ENCODE measurements at places on chromosomes 3 and 15.

- no peaks in the 10 kb centered on the region for H3K4me1 ChIP-seq
- no peak overlapping the region for H3K4me3 ChIP-seq
- no peaks in the 10 kb centered on the region for H3K27me3 ChIP-seq
- no peak for DNase-seq
- H3K36me3 ChIP-seq = no peaks in the 10 kb centered on the region
Observed at GRCh38 chr3:110504401-110504800, 567.2 kb upstream of the NECTIN3 start.

DNA sequence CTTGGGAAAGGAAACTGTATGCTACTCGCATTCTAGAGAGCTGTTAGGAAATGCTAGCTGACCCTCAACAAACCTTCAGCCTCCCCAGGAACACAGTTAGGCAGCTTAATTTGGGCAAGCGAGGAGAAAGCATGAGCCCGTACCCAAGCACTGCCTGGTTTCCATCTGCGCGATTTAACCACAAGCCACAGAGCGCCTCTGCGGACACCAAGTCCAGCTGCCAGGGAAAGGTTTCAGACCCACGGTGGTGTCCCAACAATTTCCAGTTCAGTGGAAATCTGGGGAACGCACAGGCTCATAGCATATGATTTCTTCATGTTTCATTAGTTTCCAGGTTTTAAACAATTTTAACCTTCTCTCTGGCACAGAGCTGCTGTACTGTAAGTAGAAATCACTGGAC lies 617.6 kb downstream of the FHIT start:
- H3K27ac ChIP-seq = no peak overlapping the region
- H3K4me1 ChIP-seq = no peaks in the 10 kb centered on the region
- no peak for DNase-seq
- H3K4me3 ChIP-seq = no peak overlapping the region
- no peaks in the 10 kb centered on the region for H3K36me3 ChIP-seq

DNA sequence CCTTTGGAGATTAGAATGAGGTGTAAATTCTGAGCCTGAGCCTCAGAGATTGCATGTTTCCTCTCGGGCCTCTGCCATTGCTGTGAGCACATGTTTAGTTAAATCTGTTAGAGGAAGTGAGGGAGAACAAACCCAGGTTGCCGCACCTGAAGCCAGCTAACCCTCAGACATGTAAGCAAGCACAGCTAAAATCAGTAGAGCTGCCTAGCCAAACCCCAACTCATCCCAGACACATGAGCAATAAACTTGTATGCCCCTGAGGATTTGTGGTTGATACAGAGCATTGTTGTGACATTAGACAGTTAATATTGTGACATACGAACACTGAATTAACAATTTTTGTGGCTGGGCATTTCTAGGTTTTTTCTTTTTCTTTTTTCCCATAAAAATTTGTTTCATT lies 41.9 kb downstream of the NMD3 start:
- peaks cover 35% of the 10 kb centered on the region for H3K4me1 ChIP-seq
- no peaks in the 10 kb centered on the region for H3K27me3 ChIP-seq
- no peak overlapping the region for H3K27ac ChIP-seq
- peaks cover 27% of the 10 kb centered on the region for H3K36me3 ChIP-seq
- H3K4me3 ChIP-seq = no peak overlapping the region

- H3K27ac ChIP-seq = no peak overlapping the region
- H3K4me1 ChIP-seq = no peaks in the 10 kb centered on the region
- no peaks in the 10 kb centered on the region for H3K27me3 ChIP-seq
Observed at GRCh38 chr15:52306270-52306669, 10.7 kb upstream of the MYO5C start.

DNA sequence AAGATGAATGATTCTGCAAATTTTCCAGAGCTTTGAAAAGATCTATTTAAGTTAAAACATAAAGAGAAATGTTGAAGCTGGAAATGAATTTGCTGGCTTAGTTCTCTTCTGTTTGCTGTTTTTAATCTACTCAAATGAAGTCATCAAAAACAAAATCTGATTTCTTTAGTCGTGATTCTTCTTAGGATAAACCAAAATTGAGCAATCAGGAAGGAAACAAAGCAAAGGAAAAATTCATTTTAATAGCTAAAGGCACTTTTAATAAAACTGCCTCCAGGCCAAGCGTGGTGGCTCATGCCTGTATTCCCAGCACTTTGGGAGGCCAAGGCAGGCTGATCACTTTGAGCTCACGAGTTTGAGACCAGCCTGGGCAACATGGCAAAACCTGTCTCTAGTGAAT lies 91.2 kb downstream of the DUT start:
- H3K27me3 ChIP-seq = no peaks in the 10 kb centered on the region
- no peak for DNase-seq
- no peak overlapping the region for H3K4me3 ChIP-seq
- no peak overlapping the region for H3K27ac ChIP-seq

- no peaks in the 10 kb centered on the region for H3K4me1 ChIP-seq
- H3K36me3 ChIP-seq = no peaks in the 10 kb centered on the region
- H3K4me3 ChIP-seq = no peak overlapping the region
Observed at GRCh38 chr3:5498981-5499380, 311.5 kb downstream of the EDEM1 start.

- H3K4me1 ChIP-seq = peaks cover 30% of the 10 kb centered on the region
- H3K27me3 ChIP-seq = no peaks in the 10 kb centered on the region
- H3K27ac ChIP-seq = no peak overlapping the region
- H3K4me3 ChIP-seq = no peak overlapping the region
Observed at GRCh38 chr15:41797201-41797944, 23.1 kb downstream of the MAPKBP1 start.

DNA sequence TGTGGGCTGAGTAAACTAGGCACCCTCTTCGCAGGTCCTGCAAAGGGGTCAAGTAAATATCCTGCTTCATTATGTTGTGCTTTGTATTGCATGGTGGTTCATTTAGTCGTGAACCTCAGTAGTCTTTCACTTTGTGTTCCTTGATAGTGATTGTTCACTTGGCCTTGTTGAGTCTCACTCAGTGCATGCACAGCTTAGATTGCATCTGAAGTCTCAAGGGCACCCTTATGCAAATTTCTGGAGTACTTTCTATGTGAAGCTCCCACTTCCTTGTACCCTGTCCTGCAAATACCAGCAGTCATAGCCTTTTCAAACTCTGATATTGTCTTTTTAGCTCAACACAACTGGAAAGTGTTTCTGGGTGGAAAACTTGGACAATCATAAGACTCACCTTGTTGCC lies 519.2 kb downstream of the NAALADL2 start:
- H3K4me3 ChIP-seq = no peak overlapping the region
- DNase-seq = no peak
- H3K36me3 ChIP-seq = no peaks in the 10 kb centered on the region
- H3K27me3 ChIP-seq = no peaks in the 10 kb centered on the region

- no peak overlapping the region for H3K4me3 ChIP-seq
- no peaks in the 10 kb centered on the region for H3K4me1 ChIP-seq
- DNase-seq = no peak
- no peaks in the 10 kb centered on the region for H3K36me3 ChIP-seq
- H3K27me3 ChIP-seq = no peaks in the 10 kb centered on the region
Observed at GRCh38 chr3:35602395-35602936, 36.9 kb upstream of the ARPP21 start.

DNA sequence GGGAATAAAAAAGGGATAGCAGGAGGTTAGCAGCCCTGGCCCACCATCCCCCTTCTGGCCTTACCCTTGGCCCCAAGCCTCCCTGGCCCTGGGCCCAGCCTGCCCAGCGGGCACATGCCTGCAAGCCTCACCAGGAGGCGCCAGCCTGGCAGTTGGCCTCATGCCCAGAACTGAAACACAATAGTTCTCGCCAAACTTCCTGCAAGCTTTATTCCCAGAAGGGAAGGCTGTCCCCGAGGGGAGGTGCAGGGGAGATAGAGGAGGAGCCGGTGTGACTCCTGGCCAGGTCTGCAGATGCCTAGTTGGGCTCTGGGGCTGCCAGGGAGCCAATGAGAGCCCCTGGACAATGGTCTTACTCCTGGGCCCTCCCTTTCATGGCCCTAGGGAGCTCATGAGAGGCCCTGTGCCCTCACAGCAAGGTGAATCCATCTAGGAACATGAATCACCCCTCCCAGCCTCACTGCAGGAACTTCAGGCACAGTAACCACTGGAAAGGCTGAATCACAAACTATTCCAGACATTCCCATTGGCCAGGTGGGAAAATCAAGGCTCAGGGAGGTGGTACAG lies 4.0 kb downstream of the CCDC33 start:
- H3K4me3 ChIP-seq = no peak overlapping the region
- peaks cover 46% of the 10 kb centered on the region for H3K4me1 ChIP-seq
- DNase-seq = peak; percentile 90
- no peaks in the 10 kb centered on the region for H3K27me3 ChIP-seq

DNA sequence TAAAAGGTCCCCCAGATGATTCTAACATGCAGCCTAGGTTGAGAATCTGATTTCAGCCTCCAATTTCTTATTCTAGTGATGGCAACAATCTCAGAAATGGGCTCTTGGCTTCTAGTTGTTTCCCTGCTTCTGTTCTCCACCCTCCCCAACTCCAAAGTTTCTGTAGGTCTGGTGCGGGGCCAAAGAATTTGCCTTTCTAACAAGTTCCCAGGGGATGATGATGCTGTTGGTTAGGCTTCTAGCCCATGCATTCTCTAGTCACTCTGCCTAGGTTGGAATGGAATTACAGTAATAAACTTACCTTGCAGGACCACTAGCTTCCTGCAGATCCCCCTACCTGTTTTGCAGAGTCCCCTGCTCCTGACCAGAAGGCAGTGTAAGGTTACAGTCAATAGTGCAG lies 103.2 kb upstream of the PPP2R3A start:
- no peaks in the 10 kb centered on the region for H3K36me3 ChIP-seq
- no peak overlapping the region for H3K4me3 ChIP-seq

DNA sequence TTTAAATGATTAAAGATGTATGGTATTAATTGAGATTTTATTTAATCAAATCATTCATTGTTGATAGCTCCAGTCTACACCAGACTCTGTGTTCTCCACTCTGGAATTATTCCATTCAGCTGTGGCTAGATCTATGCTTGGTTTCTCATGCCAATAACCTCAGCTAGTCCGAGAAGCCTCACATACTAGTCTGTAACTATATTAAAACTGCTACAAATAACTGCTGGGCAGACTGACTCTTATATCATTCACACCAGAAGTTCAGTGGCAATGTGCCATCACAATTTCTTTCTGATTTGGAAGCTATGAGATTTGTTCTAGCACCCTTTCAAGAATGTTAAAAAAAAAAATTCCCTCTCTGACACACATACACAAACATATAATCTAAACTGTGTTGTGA lies 947.3 kb downstream of the ROBO1 start:
- no peak for DNase-seq
- peaks cover 5% of the 10 kb centered on the region for H3K4me1 ChIP-seq
- no peaks in the 10 kb centered on the region for H3K27me3 ChIP-seq
- H3K4me3 ChIP-seq = no peak overlapping the region
- H3K36me3 ChIP-seq = no peaks in the 10 kb centered on the region

DNA sequence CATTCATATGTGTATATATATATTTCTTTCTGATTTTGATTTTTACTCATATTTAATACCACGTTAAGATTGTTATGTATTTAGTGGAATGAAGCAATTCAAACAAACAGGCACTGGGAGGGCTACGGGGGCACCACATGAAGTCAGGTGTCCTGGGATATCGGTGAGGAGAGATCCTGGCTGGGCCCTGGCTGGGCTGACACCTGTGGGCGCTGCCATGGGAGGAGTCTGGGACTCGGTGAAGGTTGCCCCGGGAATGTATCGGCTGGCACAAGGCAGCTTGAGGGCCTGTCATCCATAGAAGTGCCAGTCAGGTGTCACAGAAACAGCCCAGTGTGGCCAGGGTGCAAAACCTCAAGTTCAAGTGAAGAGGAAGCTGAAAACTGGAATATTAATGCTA lies 766.9 kb upstream of the ARPP21 start:
- no peak overlapping the region for H3K4me3 ChIP-seq
- no peaks in the 10 kb centered on the region for H3K36me3 ChIP-seq
- no peak overlapping the region for H3K27ac ChIP-seq
- H3K27me3 ChIP-seq = no peaks in the 10 kb centered on the region

GRCh38 chr3:74268753-74269152 lies 345.7 kb downstream of the CNTN3 start:
- no peaks in the 10 kb centered on the region for H3K27me3 ChIP-seq
- no peak for DNase-seq
- no peaks in the 10 kb centered on the region for H3K36me3 ChIP-seq
- no peak overlapping the region for H3K27ac ChIP-seq
- no peak overlapping the region for H3K4me3 ChIP-seq

DNA sequence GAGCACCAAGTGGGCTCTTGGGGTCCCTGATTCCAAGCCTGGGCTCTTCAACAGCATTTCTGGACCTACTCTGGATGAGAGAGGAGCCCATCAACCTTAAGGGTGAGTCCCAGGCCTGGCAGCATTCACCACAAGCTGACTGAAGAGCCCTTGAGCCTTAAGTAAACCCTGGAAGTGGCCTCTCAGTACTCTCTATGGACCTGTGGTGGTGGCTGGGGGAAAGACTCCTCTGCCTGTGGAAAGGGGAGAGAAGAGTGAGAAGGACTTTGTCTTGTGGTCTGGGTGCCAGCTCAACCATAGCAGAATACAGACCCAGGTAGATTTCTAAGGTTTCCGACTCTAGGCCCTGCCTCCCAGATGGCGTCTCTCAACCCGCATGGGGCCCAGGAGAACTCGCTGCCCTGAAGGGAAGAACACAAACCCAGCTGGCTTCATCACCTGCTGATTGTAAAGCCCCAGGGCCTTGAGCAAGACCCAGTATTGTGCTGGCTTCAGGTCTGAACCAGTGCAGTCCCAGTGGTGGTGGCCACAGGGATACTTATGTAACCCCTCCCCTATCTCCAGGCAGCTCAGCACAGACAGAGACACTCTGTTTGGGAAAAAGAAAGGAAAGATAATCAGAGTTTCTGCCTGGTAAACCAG lies 71.4 kb downstream of the TFDP2 start:
- H3K27ac ChIP-seq = no peak overlapping the region
- no peaks in the 10 kb centered on the region for H3K4me1 ChIP-seq

DNA sequence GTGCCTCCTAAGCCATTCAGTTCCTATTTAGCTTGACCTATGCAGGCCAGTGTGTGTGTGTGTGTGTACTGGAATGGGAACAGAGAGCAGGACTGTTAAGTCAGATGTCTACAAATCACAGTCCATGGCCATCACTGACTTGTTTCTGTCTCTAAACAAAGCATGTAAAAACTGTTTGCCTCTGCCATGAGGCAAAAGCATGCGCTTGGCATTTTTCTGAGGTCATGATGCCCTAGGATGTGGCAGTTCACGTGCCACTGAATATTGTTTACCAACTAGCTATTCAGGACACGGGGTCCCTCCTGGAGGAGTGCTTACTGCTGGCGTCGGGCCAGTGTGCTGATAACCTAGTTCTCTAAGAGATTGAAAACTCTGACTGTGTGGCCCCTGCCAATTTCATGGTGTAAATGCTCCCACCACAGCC lies 8.2 kb upstream of the ATP13A3 start:
- H3K4me1 ChIP-seq = peaks cover 15% of the 10 kb centered on the region
- H3K4me3 ChIP-seq = no peak overlapping the region
- H3K36me3 ChIP-seq = no peaks in the 10 kb centered on the region
- DNase-seq = no peak
- no peak overlapping the region for H3K27ac ChIP-seq

- peak overlapping the region; percentile 25 for H3K4me3 ChIP-seq
- no peaks in the 10 kb centered on the region for H3K36me3 ChIP-seq
- peaks cover 32% of the 10 kb centered on the region for H3K4me1 ChIP-seq
- no peaks in the 10 kb centered on the region for H3K27me3 ChIP-seq
- H3K27ac ChIP-seq = no peak overlapping the region
- peak; percentile 46 for DNase-seq
Observed at GRCh38 chr3:71305231-71306206, 278.0 kb downstream of the FOXP1 start.

- H3K4me3 ChIP-seq = no peak overlapping the region
- DNase-seq = no peak
- no peaks in the 10 kb centered on the region for H3K36me3 ChIP-seq
Observed at GRCh38 chr15:85443046-85443445, 62.6 kb downstream of the AKAP13 start.
